ENCODE measurements at places on chromosomes 6 and 20.
A peak's percentile ranks its signal among the peaks of the same experiment; 100 is the strongest.

- no peak for DNase-seq
Measured at GRCh38 chr20:58647162-58647795, 3.8 kb upstream of the STX16 start.

DNA sequence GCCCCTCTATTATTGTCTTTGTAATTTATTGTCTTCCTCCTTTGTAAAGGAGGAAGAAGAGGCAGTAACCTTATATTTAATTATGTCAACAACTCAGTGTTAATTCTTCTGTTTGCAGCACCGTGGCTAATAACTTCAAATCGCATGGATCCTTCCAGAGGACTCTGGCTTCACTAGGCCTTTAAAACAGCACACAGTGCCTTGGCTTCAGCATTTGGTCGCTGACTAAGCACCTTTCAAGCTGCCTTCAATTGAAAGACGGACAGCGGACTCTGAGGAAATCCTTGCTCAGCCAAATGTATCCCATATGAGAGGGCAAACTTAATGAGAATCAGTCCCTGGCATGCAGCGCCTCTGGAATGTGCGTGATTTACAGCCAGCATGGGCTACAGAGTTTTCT, 64.2 kb downstream of the SGK1 start:
- DNase-seq = peak; percentile 75

DNA sequence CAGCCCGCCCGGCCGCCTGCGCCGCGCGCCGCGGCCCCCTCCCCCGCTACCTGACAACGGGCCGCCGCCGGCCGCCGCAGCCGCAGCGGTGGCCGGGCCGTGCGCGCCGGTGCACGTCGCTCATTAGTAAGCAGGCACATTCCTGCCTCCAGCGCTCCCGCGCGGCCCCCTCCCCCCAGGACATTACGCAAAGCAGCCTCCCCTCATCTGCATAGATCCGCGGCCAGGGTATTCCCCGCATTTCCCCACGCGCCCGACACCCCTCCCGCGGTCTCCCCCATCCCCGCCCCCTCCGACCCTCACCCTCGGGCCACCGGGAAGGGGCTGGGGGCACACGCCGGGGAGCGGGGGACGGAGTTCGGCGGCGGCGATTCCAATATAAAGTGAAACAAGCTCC, at the start of gene HIVEP2:
HIVEP2 (minus strand) TSS at position 128 of the 397 bp plus-strand sequence. CDS start 170,438 bp downstream, outside the sequence.
- DNase-seq = no peak

DNA sequence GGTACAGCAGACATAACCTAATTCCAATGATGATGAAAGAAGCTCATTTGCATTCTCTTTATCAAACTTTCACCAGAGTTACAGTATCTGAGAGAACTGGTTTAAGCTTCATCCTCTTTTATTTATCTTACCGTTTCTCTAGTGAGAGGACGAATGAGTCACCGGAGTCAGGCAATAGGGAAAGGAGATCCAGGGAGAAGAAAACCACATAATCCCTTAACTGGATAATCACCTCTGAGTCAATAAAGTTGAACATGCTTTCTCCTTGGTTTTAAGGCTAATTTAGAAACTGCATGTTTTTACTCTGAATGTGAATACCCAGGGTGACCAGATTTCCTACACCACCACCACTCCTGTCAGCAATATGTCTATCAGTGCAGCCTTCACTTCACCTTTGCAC, 313.7 kb upstream of the TBX18 start:
- peak; percentile 73 for DNase-seq

GRCh38 chr6:104908888-104909525, 47.9 kb upstream of the LIN28B start:
- DNase-seq = no peak

Measured in HFF-Myc (cell line).